CD4-positive, alpha-beta T cell treated with Interleukin-21 for 1 hour (primary cell): ENCODE measurements at places on chromosomes 7 and 10.

- DNase-seq: no peak
Observed at GRCh38 chr10:97724341-97724941, 10.9 kb downstream of the MARVELD1 start.

DNA sequence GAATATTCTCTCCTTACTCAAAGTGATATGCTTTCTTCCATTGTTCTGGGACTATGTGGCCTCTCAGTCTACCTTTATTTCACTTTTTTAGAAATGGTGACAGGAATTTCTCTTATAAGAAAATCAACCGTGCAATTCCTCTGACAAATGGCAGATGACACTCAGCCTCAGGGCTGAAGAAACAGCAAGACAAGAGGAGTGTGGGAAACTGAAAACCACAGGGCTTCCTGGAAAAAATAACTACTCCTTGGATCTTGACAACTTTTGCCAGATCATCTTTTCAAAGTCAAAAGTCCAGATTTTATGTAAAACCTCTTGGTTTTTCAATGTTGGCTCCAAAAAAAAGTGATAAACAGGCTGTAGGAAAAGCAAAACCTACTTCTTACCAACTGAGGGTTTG is 121.5 kb downstream of the TYW1B start:
- DNase-seq: no peak

- no peak for DNase-seq
Observed at GRCh38 chr10:33125111-33125510, 167.1 kb upstream of the ITGB1 start.

DNA sequence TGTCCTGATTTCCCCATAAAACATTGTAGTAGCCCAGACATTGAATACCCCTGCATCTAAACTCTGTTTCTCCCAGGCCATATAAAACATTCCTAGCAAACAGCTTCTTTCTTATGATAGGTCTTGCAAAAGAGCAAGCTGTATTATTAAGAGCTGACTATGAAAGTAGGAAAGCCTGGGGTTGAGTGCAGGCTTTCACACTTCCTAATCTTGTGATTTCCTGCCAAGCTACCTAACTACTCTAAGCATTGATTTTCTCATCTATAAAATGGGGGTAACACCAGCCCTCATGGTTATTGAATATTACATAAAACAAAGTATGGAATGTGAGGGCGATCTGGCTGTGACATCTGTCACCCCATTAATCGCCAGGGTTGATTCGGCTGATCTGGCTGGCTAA is 81.8 kb downstream of the ZNF277 start:
- no peak for DNase-seq

DNA sequence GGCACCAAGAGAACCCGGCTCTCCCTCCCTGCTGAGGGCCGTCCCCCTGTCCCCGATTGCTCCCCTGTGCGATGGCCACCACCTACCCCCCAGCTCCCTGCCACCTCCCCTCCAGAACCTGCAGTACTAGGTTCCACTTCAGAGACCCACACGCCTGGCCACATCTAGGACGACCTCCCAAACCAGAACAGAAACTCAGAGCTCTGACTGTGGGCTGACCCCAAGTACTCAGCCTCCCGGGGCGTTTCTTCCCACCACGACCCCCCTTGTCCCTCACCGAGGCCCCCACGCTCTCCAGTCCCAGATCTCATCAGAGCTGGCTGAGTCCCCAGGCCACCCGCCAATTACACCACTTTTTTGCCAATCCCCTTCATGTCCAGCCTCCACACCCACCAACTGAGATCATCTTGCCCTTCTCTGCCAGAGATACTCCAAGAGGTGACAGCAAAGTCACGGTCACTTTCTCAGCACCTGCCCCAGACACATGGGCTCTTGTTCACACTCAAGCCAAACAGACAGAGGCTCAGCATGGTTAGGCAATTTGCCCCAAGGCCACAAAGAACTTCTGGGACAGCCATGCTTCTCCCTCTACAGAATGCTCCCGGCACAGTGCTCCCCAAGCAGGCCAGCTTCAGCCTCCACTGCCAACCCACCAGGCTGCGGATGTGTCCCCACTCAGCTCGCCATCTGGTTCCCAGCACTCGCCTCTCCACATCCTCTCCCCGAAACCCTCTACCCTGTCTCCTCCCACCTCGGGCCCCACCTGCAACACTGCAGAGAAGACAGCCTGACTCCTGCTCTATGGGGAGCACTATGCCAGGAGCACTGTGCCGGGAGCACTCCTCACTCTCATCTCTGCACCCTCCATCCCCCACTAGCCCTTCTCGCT is 4.7 kb downstream of the TMEM120A start:
- no peak for DNase-seq

DNA sequence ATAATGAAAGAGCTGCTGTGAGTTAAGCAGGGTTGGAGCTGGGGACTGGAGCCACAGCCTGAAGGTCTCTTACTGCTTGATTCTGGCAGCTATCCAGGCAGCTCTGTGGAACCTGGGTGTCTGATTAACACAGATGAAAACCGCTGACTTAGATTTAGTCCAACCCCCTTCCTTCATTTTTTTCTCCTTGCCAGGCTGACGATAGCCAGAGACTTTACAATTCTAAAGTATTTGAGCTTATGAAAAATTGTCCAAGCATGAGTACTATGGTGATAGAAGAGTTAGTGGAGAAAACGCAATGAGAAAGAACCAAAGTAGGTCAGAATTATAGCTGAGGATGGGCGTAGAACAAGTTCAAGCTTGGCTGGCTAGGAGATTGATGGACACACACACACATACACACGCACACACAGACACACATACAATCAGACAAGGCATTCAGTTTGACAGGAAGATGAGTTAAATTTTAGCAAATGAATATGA is 13.5 kb upstream of the GPR85 start:
- no peak for DNase-seq

- no peak for DNase-seq
Observed at GRCh38 chr10:5929442-5929841, 39.4 kb downstream of the FBH1 start.

DNA sequence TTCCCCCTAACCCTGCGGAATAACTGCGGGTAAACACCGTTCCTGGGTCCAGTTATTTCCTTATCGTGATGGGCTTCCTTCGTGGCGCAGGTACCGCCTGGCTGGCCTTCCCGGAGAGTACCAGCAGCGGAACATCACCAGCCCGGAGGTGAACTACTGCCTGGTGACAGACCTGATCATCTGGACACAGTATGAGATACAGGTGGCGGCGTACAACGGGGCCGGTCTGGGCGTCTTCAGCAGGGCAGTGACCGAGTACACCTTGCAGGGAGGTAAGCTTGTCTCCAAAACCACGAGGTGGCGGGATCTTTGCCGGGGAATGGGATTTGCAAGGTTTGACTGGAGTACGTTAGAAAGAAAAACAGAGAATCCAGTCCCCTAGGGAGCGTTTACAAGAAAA is 665.0 kb upstream of the FOXK1 start:
- DNase-seq: no peak
